ENCODE measurements at places on chromosomes 5 and 9. TPM values are rescaled to one million over a fixed set of nuclear protein-coding genes. Genes with fewer than 3 reads are reported as not detected.
A peak's percentile ranks its signal among the peaks of the same experiment; 100 is the strongest.

- peaks cover 41% of the 10 kb centered on the region for H3K36me3 ChIP-seq
- peak overlapping the region; percentile 98 for H3K27ac ChIP-seq
- peaks cover 6% of the 10 kb centered on the region for H3K4me1 ChIP-seq
- DNase-seq = peak; percentile 80
- peak overlapping the region; percentile 88 for H3K4me3 ChIP-seq
These were observed 653 bp upstream of the HNRNPH1 start for GRCh38 chr5:179623906-179624741.

GRCh38 chr9:33480106-33480505, 6.4 kb upstream of the NOL6 start:
- DNase-seq = no peak
- H3K27ac ChIP-seq = no peak overlapping the region
- no peak overlapping the region for H3K4me3 ChIP-seq
- no peaks in the 10 kb centered on the region for H3K27me3 ChIP-seq
- no peaks in the 10 kb centered on the region for H3K36me3 ChIP-seq
- no peaks in the 10 kb centered on the region for H3K4me1 ChIP-seq

SLC2A8 gene
- 16.7 TPM for total RNA-seq

DNA sequence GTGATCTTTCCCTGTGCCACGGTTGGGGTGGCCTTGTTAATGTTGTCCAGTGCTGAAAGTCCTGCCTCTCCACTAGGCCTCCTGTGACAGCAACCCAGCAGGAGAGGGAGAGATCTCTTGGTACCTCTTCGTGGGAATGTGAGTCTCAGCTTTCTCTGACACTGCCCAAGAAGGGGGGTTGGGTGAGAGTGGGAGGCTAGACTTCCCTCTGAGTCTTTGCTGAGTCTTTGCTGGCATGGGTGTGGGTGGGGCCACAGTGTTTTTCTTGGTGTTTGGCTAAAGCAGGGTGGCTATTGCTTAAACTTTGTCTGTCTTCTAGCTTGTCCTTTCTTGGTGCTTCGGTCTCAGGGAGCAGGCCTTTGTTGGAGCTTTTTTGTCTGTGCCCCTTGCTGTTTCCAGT, 145.6 kb downstream of the GNA14 start:
- H3K4me3 ChIP-seq = no peak overlapping the region
- no peaks in the 10 kb centered on the region for H3K4me1 ChIP-seq
- H3K27me3 ChIP-seq = peaks cover 3% of the 10 kb centered on the region
- no peak for DNase-seq
- H3K27ac ChIP-seq = no peak overlapping the region

- peaks cover 37% of the 10 kb centered on the region for H3K4me1 ChIP-seq
- no peak for DNase-seq
- no peak overlapping the region for H3K27ac ChIP-seq
- no peak overlapping the region for H3K4me3 ChIP-seq
- H3K27me3 ChIP-seq = no peaks in the 10 kb centered on the region
- H3K36me3 ChIP-seq = no peaks in the 10 kb centered on the region
These were observed 14.5 kb downstream of the GSN start for GRCh38 chr9:121282277-121283079.

PPP2R2B gene
- total RNA-seq = not detected

TTC39B gene
- total RNA-seq = 2.2 TPM

- no peak overlapping the region for H3K4me3 ChIP-seq
- no peaks in the 10 kb centered on the region for H3K27me3 ChIP-seq
- no peak for DNase-seq
- H3K4me1 ChIP-seq = no peaks in the 10 kb centered on the region
- no peaks in the 10 kb centered on the region for H3K36me3 ChIP-seq
These were observed 42.7 kb downstream of the UBE2QL1 start for GRCh38 chr5:6491196-6491918.

DNA sequence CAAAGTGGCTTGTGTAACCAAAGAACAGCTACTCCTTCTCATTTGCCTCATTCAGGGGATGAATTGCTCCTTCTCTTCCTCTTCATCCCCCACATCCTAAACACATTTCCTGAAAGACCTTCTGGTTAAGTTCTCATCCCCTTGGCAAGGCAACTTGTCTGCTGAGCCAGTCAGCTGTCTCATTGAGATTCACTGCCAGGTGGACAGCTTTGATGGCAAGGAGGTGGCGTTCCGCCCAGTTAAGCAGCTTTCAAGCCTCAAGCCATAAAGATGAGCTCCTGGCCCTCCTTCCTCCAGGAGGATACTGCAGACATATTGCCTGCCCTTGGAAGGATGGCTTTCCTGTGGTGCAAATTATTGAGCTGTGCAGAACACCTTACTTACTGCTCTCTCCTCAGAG, 448.6 kb upstream of the MPDZ start:
- H3K36me3 ChIP-seq = no peaks in the 10 kb centered on the region
- H3K4me3 ChIP-seq = no peak overlapping the region
- no peak overlapping the region for H3K27ac ChIP-seq
- DNase-seq = peak; percentile 69
- H3K27me3 ChIP-seq = no peaks in the 10 kb centered on the region

- 0 out of 2 replicates have a peak, but pooled peaks cover 4% of the 10 kb centered on the region for H3K27me3 ChIP-seq
- H3K36me3 ChIP-seq = no peaks in the 10 kb centered on the region
- no peaks in the 10 kb centered on the region for H3K4me1 ChIP-seq
- no peak overlapping the region for H3K27ac ChIP-seq
These were observed 10.5 kb upstream of the B4GALT1 start for GRCh38 chr9:33177639-33178038.

DNA sequence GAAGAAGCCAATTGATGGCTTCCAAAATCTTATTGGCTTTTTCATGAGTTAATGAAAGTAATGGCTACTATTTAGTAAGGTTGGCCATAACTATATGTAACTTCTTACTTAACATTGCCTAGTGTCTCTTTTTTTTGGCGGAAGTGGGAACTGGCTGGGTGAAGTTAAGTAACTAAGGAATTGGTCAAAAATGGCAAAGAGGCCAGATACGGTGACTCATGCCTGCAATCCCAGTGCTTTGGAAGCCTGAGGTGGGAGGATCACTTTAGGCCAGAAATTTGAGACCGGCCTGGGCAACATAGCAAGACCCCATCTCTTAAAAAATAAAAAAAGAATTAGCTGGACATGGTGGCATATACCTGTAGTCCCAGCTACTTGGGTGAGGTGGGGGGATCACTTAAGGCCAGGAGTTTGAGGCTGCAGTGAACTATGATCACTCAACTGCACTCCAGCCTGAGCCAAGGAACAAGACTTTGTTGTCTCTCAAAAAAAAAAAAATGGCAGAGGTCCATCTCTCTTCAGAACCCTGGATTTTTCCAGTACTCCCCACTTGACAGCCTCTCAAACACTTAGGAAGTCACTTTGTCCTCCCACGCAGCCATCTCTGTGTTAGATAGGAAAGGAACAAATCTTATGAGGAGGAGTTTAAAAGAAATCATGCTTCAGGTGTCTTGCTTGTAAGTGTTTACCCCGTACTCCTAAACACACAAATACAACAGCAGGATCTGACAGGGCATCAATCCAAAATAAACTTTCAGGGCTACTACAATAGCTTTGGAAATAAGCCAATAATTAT, 75.7 kb downstream of the TEK start:
- H3K27me3 ChIP-seq = no peaks in the 10 kb centered on the region
- no peak for DNase-seq
- H3K4me3 ChIP-seq = no peak overlapping the region
- no peak overlapping the region for H3K27ac ChIP-seq

- H3K27me3 ChIP-seq = no peaks in the 10 kb centered on the region
- H3K27ac ChIP-seq = no peak overlapping the region
- no peak overlapping the region for H3K4me3 ChIP-seq
- peaks cover 21% of the 10 kb centered on the region for H3K4me1 ChIP-seq
- no peak for DNase-seq
These were observed 205.3 kb upstream of the PANK3 start for GRCh38 chr5:168784454-168784853.

INSL6 gene
- not detected for total RNA-seq

RNF183 gene
- total RNA-seq = not detected

DNA sequence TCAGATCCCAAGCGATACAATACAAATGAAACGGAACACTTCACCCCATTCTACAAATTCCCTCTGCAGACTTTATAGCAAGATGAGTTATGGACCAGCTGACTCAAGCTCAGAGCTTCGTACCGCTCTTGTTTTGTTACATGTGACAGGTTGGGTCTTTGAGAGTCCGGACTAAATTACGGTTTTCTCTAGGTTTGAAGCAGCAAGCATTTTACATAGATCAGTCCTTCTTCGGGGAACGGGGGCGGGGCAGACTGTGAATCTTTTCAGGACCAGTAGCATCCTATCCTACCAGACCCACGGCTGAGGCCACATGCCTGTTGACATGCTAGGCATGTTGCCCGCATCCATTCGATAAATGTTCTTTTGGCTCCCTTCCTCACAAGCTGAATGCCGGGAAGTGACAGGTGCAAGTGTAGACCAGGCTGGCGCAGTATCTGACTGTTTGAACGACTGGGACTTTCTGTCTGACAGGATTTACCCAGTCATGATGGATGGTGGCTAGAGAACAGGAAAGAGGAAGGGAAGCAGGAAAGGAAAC, 811.0 kb upstream of the GRAMD2B start:
- H3K27me3 ChIP-seq = no peaks in the 10 kb centered on the region
- DNase-seq = peak; percentile 21

HRCT1 gene
- total RNA-seq = 0.48 TPM

DNA sequence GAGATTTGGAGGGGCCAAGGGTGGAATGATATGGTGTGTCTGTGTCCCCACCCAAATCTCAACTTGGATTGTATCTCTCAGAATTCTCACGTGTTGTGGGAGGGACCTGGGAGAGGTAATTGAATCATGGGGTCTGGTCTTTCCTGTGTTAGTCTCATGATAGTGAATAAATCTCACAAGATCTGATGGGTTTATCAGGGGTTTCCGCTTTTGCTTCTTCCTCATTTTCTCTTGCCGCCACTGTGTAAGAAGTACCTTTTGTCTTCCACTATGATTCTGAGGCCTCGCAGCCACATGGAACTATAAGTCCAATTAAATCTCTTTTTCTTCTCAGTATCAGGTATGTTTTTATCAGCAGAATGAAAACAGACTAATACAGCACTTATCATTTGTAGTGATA, 29.5 kb upstream of the SPIN1 start:
- H3K4me1 ChIP-seq = no peaks in the 10 kb centered on the region
- no peaks in the 10 kb centered on the region for H3K36me3 ChIP-seq
- H3K4me3 ChIP-seq = no peak overlapping the region
- DNase-seq = no peak
- H3K27me3 ChIP-seq = no peaks in the 10 kb centered on the region
- no peak overlapping the region for H3K27ac ChIP-seq

- no peaks in the 10 kb centered on the region for H3K27me3 ChIP-seq
- H3K4me3 ChIP-seq = no peak overlapping the region
- no peaks in the 10 kb centered on the region for H3K4me1 ChIP-seq
- no peaks in the 10 kb centered on the region for H3K36me3 ChIP-seq
- no peak for DNase-seq
- H3K27ac ChIP-seq = no peak overlapping the region
These were observed 871.7 kb upstream of the TYRP1 start for GRCh38 chr9:11821306-11821975.

CCL21 gene
- not detected for total RNA-seq

C5orf58 gene
- total RNA-seq = not detected

- H3K36me3 ChIP-seq = no peaks in the 10 kb centered on the region
- no peak overlapping the region for H3K27ac ChIP-seq
- no peaks in the 10 kb centered on the region for H3K4me1 ChIP-seq
- H3K4me3 ChIP-seq = no peak overlapping the region
These were observed 18.9 kb upstream of the CLINT1 start for GRCh38 chr5:157877821-157878220.

GRCh38 chr5:154241021-154241420, 50.5 kb downstream of the GALNT10 start:
- H3K4me1 ChIP-seq = peaks cover 44% of the 10 kb centered on the region
- DNase-seq = no peak
- no peaks in the 10 kb centered on the region for H3K27me3 ChIP-seq
- no peak overlapping the region for H3K4me3 ChIP-seq
- no peak overlapping the region for H3K27ac ChIP-seq

- DNase-seq = no peak
- H3K4me3 ChIP-seq = no peak overlapping the region
- no peak overlapping the region for H3K27ac ChIP-seq
- peaks cover 73% of the 10 kb centered on the region for H3K36me3 ChIP-seq
- no peaks in the 10 kb centered on the region for H3K4me1 ChIP-seq
These were observed 28.2 kb downstream of the TCERG1 start for GRCh38 chr5:146475190-146475780.

- H3K27ac ChIP-seq = no peak overlapping the region
- no peak for DNase-seq
- H3K36me3 ChIP-seq = no peaks in the 10 kb centered on the region
- no peaks in the 10 kb centered on the region for H3K4me1 ChIP-seq
- no peaks in the 10 kb centered on the region for H3K27me3 ChIP-seq
These were observed 453.3 kb downstream of the ELAVL2 start for GRCh38 chr9:23372703-23373102.

- no peaks in the 10 kb centered on the region for H3K27me3 ChIP-seq
- H3K27ac ChIP-seq = peak overlapping the region; percentile 38
- H3K4me3 ChIP-seq = no peak overlapping the region
- H3K36me3 ChIP-seq = peaks cover 5% of the 10 kb centered on the region
These were observed 148.4 kb downstream of the MAPKAP1 start for GRCh38 chr9:125558453-125559092.

All from SJCRH30 (cell line).